T-helper 2 cell (primary cell): ENCODE measurements at places on chromosomes 5 and 9.

DNA sequence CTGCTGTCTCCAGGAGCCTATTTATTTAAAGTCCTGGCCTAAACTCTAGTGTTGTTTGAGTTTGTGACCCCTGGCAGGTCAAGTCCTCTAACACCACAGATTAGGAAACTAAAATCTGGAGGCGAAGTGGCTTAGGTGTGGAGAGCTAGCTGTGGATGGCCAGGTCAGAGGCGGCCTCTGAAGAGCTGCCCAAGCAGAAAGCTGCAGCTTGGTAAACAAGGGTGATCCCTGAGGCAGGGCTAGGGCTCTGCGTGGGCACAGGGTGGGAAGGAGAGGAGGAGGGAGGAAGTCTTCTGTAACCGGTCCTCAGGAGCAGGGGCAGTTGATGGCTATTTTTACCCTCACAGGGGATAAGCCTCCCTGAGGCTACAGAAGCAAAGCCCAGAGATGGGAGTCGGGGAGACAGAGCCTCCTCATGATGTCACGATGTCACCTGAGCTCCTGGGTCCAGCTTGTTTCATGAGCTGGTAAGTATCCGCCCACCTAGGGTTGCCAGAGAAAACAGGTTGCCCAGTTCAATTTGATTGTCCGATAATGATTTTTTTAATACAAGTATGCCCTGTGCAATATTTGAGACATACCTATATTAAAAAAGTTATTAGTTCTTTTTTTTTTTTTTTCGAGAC, 25.9 kb upstream of the BOD1 start:
- DNase-seq = no peak

- no peak for DNase-seq
Measured at GRCh38 chr5:172748341-172748843, 22.6 kb downstream of the DUSP1 start.

DNA sequence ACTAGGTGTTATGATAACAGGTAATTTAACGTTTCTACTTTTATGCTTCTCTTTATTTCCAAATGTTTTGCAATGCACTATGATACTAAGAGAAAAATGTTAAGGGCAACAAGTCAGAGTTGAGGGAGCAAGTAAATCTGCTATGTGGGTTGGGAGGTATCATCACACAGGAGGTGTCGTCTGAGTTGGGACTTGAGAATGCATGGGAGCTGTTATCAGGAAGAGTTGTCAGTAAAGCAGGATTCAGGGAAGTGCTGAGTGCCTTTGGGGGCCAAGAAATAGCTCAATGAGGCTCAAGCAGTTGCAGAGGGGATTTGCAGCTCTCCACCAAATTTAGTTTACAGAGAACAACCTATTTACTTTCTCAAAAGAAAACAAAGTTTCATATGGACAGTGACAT, 108.0 kb downstream of the PPP2R2B start:
- no peak for DNase-seq

DNA sequence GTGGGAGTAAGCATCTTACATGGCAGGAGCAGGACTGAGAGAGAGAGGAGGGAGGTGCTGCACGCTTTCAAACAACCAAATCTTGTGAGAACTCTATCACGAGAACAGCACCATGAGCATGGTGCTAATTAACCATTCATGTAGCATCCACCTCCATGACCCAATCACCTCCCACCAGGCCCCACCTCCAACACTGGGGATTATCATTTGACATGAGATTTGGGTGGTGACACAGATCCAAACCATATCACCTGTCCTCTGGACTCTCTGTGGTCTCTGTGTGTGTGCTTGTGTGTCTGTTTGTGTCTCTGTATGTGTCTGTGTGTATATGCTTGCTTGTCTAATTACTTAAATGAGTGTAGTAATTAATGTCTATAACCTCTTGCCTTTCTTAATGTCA, 31.1 kb downstream of the SEC61B start:
- DNase-seq = no peak

DNA sequence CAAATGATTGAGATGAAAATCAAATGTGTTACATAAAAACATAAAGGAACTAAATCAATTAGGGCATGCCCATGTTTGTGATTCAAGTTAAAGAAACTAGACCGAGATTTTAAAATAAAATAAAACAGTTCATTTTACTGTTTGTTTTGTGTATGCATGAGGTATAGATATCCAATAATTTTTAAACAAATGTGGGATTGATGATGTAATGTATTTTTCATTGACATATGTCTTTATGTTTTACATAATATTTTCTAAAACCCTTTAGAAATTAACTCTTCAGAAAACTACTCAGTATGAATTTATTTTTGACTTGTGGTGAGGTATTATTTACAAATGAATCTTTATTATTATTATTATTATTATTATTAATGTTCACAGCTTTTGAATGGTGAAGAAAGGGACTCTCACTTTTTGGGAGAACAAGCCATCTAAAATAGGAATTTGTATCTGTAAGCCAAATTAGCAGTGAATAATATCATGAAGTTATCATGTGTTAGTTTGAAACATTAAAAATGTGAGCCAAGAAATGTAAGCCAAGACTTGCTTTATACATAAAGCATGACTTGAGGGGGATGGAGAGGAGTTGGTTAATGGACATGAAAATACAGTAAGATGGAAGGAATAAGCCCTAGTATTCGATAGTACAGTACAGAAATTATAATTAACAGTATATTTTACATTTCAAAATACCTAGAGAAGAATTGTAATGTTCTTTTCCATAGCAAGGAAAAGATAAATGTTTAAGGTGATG, 355.0 kb downstream of the CDH10 start:
- DNase-seq = no peak

DNA sequence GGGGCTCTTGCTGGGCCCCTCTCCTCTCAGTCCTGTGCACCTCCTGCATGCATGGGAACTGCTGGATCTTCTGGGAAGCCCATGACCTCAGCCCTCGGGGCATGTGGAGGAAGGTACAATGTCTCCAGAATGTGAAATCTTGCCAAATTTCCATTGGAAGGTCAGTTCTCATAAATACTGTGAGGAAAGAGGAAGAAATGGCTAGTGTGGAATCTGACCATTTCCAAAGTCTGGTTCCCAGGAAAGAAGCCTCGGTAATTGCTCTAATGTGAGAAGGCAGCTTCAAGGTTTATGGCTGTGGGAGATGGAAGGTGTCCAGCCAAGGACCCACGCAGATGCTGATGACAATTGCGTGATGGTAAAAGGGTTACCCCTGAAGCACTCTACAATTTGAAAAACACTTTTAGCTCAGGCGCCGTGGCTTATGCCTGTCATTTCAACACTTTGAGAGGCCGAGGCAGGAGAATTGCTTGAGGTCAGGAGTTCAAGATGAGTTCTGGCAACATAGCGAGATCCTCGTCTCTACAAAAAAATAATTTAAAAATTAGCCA, 8.1 kb upstream of the IL17B start:
- DNase-seq = no peak
